HS-5 (cell line): ENCODE measurements at places on chromosomes 7 and 10.

GRCh38 chr10:1596482-1597099 is 140.7 kb downstream of the ADARB2 start:
- DNase-seq = no peak

DNA sequence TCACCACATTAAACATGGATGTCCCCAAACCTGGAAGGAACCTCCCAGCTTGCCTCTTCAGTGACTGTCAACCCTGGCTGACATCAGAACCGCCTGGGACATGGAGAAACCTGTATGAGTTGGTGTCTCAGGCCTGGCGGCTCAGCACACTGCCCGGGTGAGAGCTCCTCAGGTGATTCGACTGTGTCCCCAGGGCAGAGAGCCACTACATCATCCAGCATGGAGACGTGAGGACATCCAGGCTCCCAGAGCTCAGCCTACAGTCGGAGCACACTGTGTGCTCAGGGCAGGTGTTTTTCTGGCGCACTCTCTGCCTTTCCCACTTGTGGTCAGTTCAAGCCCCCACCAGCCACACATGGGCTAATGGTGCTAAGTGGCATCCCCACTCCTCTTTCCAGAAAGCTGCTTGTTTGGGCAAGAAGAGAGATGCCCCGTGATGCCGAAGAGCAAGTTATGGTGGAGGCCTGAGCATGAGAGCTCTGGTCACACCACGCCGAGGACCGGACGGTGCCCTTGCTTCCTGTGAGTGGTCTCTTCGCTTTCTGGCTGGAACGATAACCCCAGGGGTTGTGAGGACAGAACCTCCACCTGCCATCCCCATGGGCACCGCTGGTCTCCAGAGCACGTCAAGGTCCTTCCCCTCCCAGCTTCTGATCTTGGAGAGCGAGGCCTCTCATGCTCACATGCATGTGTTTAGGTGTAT is 38.5 kb downstream of the AMZ1 start:
- no peak for DNase-seq

- no peak for DNase-seq
Measured at GRCh38 chr7:116574025-116574822, 49.4 kb downstream of the CAV1 start.

- DNase-seq = no peak
Measured at GRCh38 chr10:88209837-88210561, 346.6 kb downstream of the PTEN start.

GRCh38 chr7:40298421-40298820 is 163.6 kb downstream of the SUGCT start:
- DNase-seq = peak; percentile 57

DNA sequence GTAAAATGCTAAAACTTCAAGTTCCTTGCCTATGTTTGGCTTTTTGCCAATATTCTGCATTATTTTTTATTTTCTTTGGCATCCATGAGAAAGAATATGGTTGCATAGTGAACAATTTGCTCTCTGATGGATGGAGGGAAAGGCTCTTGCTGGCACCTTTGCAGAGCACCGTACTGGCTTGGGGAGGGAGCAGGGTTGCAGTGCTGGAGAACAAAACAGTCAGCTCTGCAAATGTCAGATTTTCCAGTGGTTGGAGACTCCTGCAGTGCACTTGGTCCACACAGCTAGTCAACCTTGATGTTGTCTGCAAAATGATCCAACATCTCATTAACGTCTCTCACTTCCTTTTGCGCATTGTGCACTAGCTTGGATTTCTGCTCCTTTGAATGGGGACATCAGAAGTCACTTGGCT is 100.8 kb downstream of the ANLN start:
- DNase-seq = no peak
